ENCODE measurements at places on chromosomes 1 and 21.

DNA sequence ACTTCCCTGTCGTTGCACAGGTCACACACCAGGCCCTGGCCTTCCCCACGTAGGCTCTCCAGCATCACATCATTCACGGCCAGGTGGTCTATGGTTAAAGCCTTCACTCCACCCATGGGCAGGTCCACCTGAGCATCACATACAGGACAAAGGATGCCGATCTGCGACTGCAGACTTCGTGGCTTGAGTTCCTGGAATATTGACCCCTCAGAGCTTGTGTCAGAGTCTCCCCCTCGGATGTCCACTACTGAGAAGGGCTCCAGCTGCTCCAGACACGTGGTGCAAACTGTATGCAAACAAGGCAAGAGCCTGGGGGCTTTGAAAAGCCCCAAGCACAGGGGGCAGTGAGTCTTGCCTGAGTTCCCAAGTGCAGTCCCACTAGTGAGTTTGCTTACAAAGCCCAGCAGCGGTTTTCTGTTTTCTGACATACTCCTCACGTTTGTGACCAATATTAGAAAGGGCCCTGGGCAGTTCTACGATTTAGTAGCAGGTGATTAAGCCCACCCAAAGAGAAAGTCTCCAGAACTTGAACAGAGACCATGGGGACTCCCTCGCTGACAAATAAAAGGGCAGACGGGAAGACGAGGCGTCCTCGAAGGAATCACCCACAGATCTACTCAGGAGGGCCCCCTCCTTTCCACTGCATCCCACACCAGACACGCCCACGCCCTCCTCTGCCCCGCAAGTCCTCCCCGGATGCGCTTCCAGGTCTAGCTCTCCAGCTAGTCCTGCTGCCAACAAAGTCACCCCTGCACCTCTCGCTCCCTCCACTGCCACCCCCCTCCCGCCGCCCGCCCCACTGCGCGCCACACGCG is 568 bp downstream of the TRIM45 start:
- no peak for DNase-seq

DNA sequence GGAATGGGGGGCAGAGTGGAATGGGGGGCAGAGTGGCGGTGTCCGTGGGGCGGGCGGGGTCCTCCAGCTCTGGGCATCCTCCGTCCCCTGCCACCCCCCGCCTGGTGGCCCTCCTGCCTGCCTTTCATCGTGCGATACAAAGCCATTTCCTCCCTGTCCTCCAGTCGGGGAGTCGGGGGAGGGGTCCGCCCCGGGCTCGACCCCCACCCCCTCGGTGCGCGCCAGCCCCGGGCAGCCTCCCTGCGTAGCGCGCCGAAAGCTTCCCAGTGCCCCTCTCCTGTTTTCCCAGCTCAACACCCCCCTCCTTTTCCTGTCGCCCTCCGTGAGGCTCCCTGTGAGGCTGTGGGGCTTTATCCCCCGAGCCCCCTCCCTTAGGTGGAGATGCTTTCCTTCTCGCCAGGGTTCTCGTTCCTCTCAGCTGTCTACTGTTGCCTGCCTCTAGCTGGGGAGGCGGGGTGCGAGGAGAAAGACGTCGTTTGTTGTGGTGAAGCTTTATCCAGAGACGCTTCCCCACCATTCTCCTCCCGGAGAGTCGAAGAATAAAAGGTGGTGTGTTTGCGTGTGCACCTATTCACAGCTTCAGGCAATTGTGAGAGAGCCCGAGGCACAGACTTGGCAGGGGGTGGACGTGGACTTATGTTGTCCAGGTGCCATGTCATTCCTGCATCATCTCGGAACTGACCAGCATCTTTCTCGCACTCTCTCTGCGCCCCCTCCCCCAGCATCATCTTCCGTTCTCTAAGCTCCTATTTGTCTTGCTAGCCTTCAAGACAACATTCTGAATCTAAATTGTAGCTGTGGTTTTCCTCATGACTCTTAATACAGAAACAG is 848 bp downstream of the DNM3 start:
- no peak for DNase-seq

- no peak for DNase-seq
These were observed 43.2 kb downstream of the PRRX1 start for GRCh38 chr1:170707117-170707516.

DNA sequence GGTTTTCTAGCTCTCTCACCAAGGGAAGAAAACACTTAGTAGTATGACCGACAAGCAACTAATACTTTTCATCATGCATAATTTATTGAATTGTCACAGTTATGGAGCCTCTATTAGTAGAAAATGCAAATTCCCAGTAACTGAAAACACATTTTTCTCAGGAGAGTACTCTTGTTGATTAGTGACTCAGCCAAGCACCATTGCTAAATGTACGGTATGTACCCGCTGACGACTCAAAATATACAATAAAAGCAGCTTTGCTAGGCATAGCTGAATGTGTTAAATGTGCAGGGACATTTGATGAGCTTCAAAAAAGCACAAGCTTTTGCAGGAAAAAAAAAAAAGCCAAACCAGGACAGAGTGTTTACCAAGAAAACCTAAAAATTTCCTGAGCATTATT is 63.9 kb downstream of the WDR64 start:
- DNase-seq = no peak

DNA sequence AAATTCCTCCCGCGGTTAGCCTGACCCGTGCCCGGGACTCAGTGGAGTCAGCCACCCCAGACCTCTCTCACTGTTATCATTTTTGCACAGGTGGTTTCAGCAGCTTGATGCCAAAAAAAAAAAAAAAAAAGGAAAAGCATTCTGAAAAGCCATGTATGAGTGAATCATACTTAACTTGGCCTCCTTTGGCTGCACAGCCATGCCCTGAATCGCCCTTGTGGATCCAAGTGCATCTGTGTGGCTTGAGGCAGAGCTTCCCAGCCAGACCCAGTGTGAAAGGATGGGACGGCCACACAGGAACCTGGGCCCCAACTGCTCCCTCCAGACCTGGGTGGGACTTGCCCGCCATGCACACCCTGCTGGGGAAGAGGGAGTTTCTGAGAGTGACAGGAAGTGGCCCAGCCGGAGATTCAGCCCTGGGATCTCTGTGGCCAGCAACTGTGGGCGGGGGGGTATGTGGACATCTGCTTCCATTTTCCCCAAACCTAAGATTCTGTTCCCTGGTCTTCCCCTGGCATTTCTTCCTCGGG is 8.6 kb downstream of the YBEY start:
- no peak for DNase-seq

GRCh38 chr1:79945391-79945790 is 938.9 kb upstream of the ADGRL4 start:
- DNase-seq = no peak

- DNase-seq = no peak
These were observed 55.6 kb downstream of the TNR start for GRCh38 chr1:175687622-175688415.

DNA sequence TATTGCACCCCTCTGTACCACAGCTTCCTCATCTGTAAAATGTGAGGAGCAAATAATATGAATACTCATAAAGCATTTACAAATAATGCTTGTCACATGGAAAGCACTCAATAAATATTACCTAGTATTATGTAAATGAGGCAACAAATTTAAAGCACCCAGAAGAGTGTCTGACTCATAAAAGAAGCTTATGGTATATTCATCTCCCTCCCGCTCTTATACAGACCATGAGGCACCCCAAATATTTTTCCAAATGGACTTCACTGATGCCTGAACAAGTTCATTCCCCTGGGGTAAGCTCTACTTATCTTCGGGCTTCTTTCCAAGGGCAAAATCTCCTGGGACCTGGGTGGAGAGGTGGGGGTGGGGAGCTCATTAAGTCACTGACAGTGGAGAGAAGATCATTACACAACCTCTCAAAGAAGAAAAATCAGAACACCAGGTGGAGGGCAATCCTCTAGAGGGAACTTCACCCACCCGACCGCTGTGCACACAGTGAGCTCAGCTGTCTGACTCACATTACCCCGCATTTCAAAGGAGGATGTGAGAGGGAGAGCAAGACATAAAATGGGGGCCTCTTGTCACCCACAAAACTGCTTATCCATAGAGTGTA is 166.2 kb downstream of the ASTN1 start:
- no peak for DNase-seq

- no peak for DNase-seq
These were observed 83.4 kb upstream of the BMP8A start for GRCh38 chr1:39407896-39408640.

GRCh38 chr1:231828182-231828920 is 201.8 kb downstream of the DISC1 start:
- no peak for DNase-seq

DNA sequence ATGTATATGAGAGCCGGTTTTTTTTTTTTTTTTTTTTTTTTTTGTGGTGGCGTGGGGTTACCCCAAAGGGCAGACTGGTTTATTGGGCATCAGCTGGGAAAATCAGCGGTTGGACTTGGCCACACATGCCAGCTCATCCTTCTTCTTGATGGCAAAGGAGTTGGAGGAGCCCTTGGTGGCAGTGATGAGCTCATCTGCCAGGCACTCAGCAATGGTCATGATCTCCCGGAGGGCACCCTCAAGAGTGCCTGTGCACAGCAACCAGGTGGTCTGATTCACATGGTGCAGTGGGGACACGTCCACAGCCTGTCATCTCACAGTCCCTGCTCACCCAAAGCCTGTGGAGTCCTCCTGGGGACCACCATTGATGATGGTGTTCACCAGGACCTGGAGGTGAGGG is 62.0 kb downstream of the MRPS6 start:
- DNase-seq = no peak

GRCh38 chr1:241639623-241640148 is 483 bp downstream of the CHML start:
- DNase-seq = no peak

DNA sequence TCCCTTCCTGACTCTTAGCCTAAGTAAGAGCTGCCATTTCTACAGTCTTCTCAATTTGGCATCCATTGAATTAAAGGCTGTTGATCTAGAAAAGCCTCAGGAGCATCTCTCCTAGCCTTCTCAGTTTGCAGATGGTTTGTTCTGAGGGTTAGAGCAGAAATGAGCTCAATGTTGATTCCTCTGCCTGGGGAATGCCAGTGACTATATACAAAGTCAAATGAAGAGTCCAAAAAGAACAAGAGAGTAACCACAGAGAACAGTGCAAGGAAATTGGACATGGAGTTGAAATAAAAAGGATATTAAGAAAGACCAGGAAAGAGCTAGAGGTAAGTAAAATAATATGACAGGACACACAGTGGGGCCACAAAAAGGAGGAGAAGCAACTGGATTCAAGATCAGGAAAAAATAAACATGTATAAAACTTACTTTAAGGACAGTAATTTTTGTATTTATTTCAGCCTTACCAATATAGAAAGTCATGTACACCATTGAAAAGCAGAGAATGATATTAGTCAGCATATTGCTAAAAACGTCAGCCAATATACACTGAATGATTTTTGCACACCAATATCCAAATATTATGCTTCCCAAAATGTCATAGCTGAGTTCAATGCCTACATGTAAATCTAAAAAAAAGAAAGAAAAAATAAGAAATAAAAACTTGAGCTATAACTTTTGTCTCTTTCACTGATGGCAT is 21.3 kb downstream of the SLC9C2 start:
- no peak for DNase-seq

DNA sequence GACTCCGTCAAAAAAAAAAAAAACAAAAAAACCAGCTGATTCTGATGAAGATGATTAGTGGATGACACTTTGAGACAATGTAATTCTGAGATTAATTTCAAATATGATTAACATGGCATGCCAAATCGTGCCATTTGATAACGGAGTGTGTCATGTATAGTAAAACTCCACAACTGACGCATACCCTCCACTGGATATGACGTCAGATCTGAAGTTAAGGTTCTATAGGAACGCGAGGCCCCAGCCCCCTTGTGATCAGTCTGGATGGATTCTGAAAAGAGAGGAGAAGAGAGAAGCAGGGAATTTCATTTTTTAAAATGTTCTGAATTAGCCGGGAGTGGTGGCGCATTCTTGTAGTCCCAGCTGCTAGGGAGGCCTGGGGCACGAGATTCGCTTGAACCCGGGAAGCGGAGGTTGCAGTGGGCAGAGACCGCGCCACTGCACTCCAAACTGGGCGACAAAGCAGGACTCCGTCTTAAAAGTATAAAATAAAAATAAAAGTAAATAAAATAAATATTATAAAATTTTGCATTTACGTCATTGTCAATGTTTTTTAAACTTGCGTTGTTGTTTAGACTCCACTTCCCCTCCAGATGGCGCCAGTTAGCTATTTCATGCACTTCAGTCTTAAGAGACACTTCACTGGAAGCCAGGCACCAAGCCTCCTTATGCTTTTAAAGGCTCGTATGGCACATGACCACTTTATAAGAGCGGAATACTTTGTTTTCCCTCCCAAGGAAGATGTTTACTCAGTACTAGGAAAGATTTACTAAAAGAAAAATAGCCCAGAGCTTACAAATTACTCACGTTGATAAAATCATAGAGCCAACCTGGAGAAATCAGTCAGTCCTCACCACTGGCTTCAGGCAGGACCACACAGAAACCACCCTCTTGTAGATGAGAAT is 65.5 kb downstream of the UBE2U start:
- DNase-seq = peak; percentile 8

DNA sequence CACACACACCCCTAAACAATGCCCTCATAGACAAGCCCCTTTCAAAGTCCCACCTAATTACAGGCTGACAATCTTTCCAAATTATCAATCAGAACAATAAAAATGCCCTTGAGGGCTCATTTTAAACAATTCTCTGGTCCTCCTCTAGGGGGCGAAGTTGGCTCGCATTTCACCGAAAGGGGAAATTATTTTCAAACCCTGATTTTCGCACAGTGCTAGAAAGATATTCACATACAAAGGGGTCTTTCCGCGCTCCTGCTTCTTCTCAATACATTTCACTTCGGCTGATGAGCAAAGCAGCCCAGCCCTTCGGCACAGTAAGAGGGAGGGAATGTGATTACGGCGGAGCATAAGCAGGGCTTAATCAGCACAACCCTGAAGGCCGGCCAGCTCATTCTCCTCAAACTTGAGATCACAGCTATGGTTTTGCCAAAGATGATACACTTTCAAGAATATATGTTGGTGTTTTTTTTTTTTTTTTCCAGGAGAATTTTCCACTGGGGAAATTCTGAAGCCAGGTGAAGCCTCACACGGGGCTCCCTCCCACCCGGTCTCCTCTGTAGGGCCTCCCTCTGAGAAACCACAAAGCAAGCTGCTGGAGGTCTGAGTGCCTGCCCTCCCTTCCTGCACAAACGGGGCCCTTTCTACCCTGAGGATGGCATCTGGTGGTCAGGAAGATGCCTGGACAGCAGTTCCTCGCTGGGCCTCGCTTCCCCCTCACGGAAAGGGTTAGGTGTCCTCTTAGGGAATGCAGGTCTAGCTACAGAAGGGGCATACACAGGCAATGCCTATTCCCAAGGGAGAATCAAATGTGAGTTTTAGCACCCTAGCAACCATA is 66.9 kb downstream of the GNG12 start:
- no peak for DNase-seq

DNA sequence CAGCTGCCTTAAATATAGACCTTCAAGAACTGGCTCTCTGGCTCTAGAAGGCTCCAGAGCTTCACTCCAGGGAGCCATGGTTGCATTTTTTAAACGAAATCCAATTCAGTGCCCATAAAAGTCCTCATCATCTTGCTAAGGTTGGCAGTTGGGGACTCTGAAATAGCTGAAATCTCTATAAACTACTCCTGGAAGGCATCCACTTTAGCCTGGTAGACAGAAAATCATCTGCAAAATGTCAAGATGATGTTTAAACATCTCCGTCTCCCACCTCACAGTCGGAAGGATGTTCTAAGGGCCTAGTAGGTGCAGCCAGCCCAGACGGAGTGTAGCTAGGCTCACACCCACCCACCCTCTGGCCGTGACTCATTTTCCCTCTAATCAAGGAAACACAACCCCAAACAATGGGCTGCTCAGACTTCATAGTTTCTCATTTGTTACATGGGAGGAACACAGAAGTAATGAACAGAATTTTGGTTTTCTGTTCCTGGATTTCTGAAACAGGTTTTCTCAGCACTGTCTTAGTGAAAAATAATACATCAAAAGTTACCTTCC is 235.4 kb upstream of the KAZN start:
- DNase-seq = no peak
